NCI-H1105 (cell line): ENCODE measurements at places on chromosomes 2 and 18.

GRCh38 chr2:68726608-68727367 is 7.8 kb upstream of the ARHGAP25 start:
- no peak for DNase-seq

DNA sequence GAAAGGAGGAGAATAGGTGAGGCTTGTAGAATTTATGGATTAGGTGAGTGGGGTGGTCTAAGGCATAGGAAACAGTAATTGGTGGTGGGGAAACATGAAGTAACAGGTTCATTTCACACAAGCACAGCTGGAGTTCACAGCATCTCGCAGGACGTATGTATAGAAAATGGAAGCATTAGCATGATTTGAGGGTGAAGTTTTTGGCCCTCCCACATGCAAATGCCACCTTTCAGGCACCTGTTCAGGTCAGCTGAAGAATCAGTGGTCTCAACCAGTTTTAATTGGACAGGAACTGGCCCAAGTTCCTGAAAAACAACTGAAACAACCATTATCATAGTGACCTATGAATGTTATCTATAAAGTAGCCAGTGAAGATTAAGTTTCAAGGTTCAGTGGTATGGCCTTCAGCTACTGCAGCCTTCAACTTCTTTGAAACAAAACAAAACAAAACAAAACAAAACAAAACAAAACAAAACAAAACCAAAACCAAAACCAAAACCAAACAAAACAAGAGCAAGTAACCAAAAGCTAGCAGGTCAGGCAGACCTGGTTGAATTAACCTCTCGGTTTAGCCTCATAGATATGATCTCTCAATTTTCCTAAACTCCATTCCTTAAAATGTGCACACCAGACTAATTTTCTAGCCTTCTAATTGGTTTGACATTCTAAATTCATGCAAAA is 102.1 kb upstream of the SPHKAP start:
- no peak for DNase-seq

DNA sequence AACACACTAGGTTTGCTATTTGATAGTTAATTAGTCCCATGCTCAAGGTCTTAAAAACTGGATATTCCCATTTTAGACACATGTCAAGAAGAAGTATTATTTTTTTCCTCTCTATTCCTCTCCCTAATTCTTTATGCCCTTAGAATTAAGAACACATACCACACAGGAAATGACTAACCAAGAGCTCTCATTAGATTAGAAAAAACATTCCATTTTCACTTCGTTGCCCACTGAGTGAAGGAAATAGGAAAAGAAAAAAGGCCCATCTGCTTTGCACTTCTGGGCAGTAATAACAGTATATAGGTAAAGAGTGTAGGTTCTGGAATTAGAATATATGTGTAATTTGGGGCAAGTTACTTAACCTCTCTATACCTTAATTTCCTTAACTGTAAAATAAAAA is 26.9 kb downstream of the ACADL start:
- DNase-seq = no peak

- no peak for DNase-seq
Measured at GRCh38 chr18:48125724-48126123, 195.3 kb upstream of the SMAD2 start.

- DNase-seq = no peak
Measured at GRCh38 chr2:229689307-229689839, 25.0 kb downstream of the DNER start.

- no peak for DNase-seq
Measured at GRCh38 chr2:71417300-71418202, 35.8 kb upstream of the DYSF start.

DNA sequence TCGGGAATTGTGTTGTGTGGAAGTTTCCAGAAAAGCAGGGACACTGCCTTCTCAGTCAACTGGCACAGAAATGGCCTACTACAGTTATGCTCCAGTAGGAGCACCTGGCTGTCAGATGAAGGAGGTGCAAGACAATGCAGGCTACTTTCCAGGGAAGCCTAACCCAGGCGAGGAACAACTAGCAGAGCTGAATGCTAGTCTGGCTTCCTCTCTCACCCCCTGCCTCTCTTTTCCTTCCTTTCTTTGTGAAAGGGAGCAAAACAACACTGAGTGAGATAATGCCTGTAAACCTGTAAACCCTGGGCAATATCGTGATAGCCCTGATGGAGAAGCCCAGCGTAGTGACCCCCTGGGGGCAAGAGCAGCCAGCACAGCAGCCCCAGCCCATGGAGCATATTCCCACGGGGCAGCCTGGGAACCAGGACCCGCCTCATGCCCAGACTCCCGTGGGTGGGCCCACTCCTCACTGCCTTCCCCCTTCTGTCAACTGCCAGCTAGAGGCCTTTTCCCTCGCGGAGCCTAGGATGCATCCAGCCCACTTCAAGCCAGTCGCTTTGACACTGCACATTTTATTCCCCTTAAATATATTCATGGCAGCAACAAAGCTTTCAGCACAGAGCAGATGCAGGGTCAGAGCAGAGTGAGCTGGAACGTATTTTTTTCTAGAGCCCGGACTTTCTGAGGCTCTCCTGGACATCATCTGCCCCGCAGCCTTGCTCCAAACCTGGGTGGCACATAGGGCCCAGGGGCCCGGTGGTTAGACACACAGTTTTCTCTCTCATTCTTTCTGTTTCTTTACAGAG is 77.0 kb downstream of the PDCL3 start:
- DNase-seq = no peak

DNA sequence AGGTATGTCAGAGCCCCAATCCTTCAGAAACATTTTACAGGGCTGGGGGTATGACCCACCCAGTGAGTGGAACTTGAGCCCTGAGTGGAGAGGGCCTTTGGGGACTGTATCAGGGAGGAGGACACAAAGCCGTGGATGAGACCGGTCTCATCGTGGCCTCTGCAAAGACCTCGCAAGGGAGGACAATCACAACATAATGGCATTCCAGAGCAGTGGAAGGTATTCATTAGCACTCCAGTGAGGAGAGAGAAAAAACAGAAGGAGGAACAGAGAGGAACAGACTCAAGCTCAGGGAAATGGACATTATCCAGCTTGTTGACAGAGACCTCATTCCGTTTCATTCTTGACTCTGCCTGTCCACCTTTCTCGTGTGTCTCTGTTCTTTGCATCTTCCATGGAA is 38.8 kb upstream of the CTAGE1 start:
- DNase-seq = no peak

GRCh38 chr2:37985333-37985732 is 60.2 kb downstream of the RMDN2 start:
- DNase-seq = no peak

DNA sequence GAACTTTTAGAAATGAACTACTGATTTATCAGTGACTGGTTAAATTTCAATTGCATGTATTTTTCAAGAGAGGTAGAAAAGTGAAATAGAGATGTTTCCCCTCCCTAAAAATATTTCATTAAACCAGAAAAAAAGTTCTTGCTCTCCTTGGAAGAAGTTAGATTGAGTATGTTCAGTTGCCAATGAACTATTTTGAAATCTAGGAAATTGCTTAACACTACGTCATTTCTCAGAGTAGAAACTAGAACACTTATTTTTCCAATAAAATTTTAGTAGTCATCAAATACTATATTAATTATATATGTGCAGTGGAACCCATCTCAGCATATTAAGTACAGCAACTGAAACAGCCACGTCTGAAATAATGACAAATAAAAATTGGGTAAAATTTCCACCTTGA is 51.8 kb upstream of the STAT1 start:
- no peak for DNase-seq

GRCh38 chr2:55049043-55049820 is 1.0 kb downstream of the RTN4 start:
- DNase-seq = peak; percentile 61

DNA sequence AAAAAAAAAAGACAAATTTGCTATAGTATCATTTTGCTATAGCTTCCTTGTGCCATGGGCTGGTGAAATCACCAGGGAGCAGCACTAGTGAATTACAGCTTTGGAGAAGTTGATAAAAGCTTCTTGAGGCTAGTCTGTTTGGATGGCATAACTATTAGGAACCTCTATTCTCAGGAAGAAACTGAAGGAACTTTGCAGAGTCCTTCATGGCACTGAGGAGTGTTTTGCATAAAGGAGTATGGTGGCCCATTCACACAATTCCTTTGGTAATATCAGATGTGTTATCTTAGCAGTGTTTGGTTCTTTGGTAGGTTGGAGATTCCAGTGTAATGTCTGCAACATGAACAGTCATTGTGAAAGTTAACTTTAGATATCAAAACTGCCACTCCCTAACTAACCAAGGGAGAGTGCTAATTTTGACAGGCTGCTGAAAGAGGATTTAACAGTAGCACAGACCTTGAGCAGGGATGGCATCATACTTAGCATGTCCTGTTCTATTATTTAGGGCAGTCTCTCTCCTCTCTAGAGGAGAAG is 76.6 kb upstream of the ZFP36L2 start:
- no peak for DNase-seq

GRCh38 chr2:47535996-47536395 is 133.0 kb downstream of the MSH2 start:
- no peak for DNase-seq

- DNase-seq = no peak
Measured at GRCh38 chr18:49656073-49656692, 94.3 kb downstream of the LIPG start.

GRCh38 chr2:46657042-46657504 is 177.7 kb downstream of the TMEM247 start:
- DNase-seq = peak; percentile 7

- DNase-seq = no peak
Measured at GRCh38 chr2:175792199-175792598, 209.9 kb downstream of the LNPK start.

GRCh38 chr2:137039482-137040152 is 274.3 kb downstream of the THSD7B start:
- DNase-seq = no peak

DNA sequence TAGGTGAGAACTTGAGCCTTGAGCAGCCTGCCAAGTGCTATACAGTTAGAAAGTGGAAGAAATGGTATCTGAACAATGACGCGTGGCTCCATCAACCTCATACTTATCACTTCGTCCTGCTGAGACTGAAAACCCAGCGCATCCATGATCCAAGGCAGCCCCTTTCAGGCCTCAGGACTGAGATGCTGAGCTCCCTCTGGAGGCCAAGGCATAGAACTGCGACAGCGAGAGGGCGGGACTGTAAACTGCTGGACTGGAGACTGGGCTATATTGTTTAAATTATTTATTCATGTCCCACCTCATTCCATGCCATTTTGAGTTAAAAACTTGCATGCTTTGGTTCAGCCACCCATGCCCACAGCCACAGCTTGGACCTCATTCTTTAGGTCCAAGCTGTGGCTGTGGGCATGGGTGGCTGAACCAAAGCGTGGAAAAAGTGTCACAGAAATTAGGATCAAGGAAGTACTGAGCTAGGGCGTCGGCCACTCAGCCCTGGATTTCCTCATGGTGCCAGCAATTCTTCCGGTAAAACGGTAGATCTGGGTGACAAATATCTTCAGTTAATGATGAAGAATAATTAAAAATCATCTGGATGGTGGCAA is 195.5 kb downstream of the L3MBTL4 start:
- no peak for DNase-seq

- DNase-seq = no peak
Measured at GRCh38 chr2:41527525-41528323, 520.1 kb upstream of the PKDCC start.

DNA sequence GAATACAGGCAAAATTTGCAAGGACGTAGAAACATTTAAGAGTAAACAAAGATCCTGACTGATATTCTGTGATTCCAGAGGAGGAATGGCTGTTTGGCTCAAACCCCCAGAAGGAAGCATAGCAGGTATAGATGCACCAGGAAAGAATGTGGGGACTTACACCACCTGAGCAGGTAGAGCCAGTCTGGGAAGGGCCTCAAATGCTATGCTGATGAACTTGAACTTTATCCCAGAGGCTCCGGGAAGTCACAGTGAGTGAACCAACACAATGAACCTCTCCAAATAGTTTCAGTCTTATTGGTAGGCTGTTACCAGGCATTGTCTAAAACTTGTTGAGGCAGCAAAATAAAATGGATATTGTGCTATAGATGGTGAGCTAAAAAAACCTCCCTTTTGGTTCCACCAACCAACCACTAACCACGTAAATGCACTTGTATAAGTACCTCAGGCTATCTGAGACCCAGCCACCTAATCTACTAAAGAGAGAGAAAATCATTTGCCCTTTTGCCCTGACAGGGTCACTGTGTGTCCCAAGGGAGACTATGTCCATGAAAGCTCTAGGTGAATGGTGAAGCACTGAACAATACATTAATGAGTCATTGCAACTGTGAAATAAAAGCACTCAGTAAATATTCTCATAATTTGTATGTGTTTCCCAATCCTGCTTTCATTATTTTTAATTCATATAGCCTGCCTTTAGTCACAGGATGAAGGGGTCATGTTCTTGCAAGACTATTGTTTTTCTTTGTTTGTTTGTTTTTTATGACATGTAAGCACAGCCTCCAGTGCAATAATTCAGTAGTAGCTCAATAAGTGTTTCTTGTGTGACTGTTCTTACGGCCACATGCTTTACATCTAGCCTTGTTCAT is 911.6 kb downstream of the EPHA4 start:
- DNase-seq = no peak

DNA sequence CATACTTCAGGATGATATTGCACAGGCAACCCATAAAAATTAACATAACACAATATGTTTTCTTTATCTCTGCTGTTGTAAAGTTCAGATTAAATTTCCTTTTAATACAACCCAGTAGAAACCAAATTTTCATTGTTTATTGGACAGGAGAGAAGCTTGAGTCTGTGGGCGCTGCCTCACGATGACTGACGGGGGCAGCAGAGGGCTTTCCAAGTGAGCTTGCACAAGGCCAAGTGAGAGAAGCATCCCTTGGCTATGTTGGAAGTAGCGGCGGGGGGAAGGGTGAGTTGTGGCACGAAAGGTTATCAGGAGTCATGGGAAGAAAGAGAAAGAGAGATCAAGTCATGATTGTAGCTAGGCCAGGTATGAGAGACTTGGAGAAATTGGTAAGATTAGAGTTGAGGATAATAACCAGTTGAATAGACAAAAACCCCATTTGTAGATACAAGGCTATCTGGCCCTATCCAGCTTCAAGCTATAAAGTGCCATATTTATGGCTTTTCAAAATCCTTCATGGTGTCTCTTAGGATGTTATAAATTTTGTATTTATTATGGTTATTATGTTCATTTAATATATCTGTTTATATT is 413.7 kb upstream of the FAM98A start:
- DNase-seq = peak; percentile 12

GRCh38 chr2:196823750-196824522 is 14.8 kb upstream of the C2orf66 start:
- no peak for DNase-seq

DNA sequence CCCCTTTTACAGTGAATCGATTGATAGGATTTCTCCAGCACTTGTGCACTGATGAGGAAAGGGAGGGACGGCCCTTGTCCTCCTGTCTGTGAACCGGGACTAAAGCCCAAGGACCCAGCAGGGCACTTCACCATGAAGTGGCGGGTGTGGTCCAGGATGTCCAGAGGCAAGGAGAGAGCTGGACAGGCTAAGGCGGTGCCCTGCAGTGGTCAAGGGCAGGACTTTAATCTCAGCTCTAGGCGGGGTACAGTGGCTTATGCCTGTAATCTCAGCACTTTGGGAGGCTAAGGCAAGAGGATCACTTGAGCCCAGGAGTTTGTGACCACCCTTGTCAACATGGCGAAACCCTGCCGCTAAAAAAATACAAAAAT is 28.2 kb upstream of the SEMA4C start:
- DNase-seq = no peak
